ENCODE measurements at places on chromosomes 5 and 9.

GRCh38 chr9:76654575-76654974 lies 109.7 kb upstream of the PCA3 start:
- DNase-seq: no peak

GRCh38 chr5:80134876-80135275 lies 99.7 kb downstream of the THBS4 start:
- DNase-seq: no peak

DNA sequence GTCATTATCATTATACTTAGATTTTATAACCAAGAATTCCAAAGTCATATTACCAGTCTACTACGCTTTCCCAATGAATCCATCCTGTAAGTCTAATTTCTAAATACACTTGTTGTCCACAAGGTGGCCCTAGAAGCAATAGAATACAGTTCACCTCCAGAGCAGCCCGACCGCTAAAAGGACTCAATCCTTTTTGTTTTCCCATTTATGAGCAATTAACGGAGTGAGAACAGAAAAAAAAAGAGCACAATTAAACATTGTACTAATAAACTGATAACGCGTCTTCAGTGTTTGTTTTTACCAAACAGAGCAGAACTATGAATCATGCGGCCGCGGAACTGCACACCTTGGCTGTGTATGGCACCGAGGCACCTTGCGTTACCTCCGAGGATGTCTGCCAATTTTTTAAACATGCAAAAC lies 160.7 kb upstream of the DAPK1 start:
- DNase-seq: no peak

- DNase-seq: no peak
Measured at GRCh38 chr5:109387408-109387974, 22.3 kb downstream of the PJA2 start.

DNA sequence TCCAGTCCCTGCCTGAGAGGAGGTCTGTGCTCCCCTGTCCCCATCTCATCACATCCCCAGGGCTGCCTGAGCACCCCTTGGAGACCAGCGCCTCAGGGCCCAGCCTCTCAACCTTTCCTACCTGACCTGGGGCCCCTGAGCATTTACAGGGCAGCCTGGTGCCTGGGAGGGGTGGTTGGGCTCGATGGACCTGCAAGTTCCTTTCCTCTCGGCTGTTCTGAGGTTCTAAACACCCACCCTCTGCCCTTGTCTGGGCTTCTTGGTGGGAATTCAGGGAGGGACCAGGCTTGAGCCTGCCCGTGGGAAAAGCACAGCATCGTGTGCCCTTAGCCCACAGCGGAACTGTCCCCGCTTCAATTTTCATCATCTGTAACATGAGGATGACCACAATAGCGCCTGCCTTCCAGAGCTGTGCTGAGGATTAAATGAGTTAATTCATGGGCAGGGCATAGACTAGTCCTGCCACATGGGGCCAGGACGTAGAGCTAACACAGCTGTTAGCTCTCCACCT lies 91.0 kb upstream of the SH3PXD2B start:
- DNase-seq: no peak

DNA sequence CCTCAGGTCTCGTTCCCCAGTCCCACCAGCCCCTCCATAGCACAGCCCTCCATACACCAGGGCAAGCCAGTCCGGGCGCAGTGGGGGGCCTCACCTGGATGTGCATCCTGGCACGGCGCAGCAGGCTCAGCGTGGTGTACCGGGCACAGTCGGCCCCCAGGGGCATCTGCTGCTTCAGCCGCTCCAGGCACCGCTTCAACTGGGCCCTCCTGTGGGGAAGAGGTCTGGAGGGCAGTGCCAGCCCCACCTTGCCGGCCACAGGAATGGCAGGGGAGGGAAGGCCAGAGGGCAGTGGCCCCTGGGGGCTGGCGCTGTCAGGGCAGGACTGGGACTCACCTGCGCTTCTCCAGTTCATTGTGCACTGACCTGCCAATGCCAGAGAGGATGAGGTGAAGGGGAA lies 1.4 kb downstream of the MXD3 start:
- DNase-seq: no peak

DNA sequence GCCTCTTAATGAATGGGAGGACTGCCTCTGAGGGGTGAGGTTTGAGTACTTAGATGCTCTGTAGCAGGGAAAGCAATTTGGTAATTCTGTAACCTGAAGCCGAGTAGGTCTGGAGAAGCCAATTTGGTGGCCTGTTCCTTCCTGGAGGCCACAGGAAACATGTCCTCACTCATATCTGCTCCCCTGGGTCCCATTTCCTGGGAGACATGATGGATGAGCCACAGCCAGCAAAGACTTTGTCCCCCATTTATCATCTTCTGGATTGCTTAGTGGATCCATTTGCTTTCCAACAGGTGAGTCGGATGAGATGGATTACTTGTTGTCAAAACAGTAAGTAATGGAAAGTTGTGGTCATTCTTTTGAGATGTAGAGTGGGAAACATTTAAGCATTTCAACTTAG lies 99.8 kb upstream of the KLF9 start:
- DNase-seq: no peak

DNA sequence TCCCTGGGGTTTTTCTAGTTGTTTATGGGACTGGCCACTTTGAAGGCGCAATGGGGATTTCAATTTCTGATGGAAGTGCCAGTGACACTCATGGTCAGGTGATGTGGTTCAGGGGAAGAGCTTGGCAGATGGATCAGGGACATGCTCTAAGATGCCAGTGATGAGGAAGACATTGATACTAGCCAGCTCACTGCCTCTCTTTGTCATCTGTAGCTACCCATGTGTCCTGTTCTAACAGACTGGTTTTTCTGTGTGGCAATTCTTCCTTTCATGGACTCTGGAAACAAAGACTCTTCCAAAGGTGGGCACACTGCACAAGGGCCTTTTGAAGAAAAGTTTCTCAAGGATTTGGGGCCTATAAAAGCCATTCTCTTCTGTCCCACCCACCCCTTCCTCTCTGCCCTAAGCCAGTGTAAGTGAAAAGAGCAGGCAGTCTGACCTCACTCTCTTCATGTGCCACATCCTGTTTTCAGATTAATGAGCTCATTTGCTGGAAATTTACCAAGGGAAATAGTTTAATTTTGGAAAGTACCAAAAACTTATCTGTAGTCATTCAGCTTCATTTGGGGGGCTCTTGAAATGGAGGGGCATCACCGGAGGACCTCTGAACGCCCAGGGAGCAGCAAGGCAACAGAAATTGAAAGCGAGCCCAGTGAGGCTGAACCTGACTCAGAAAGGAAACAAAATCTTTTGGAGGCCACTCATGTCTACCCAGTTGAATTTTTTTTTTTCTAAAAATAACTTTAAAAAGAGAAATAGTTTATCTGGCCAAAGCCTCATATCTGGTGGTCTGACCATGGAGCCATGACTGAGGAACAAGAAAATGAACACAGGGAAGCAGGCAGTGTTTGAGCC lies 4.9 kb upstream of the TRAF1 start:
- DNase-seq: peak; percentile 60

- no peak for DNase-seq
Measured at GRCh38 chr5:6398570-6399230, 20.4 kb upstream of the MED10 start.

- no peak for DNase-seq
Measured at GRCh38 chr9:128024761-128025308, 42.3 kb downstream of the NAIF1 start.

DNA sequence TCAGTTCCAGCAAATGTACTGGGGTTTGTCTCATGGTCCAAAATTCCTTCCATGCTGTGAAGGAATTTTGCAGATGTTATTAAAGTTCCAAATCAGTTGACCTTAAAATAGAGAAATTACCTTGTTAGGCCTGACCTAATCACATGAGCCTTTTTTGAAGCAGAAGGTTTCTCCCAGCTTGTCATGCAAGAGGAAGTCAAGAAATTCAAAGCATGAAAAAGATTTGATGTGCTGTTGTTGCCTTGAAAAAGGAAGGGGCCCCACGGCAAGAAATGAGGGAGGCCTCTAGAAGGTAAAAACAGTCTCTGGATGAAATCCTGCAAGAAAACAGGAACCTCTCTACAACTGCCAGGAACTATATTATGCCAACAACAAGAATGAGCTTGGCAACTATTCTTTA lies 24.2 kb upstream of the HAPLN1 start:
- no peak for DNase-seq

GRCh38 chr5:35741126-35741716 lies 115.5 kb upstream of the IL7R start:
- DNase-seq: no peak

GRCh38 chr5:78300464-78301045 lies 6.1 kb upstream of the AP3B1 start:
- no peak for DNase-seq

DNA sequence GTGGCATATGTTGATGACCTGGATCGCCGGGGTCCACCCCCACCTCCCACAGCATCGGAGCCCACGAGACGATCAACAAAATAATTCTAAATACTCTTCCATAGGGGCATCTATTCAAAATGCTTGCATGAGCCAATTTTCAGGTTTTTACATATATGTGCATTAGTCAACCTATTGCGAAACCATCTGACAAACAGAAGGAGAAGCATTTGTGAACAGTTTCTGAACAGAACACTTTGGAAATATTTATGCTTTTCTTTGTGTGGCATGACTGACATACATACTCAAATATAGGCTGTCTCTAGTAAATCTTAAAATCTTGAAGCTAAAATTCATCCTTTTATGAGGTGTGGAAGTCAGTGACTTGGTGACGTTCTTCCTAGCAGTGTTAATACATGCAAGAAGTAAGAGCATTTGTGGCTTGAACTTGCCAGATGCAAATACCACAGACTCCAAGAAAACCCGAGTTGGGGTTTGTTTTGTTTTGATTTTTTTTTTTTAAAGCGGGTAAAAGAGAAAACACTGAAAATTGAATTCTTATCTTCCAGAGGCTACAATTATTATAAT lies 5.3 kb downstream of the GPR151 start:
- DNase-seq: no peak

DNA sequence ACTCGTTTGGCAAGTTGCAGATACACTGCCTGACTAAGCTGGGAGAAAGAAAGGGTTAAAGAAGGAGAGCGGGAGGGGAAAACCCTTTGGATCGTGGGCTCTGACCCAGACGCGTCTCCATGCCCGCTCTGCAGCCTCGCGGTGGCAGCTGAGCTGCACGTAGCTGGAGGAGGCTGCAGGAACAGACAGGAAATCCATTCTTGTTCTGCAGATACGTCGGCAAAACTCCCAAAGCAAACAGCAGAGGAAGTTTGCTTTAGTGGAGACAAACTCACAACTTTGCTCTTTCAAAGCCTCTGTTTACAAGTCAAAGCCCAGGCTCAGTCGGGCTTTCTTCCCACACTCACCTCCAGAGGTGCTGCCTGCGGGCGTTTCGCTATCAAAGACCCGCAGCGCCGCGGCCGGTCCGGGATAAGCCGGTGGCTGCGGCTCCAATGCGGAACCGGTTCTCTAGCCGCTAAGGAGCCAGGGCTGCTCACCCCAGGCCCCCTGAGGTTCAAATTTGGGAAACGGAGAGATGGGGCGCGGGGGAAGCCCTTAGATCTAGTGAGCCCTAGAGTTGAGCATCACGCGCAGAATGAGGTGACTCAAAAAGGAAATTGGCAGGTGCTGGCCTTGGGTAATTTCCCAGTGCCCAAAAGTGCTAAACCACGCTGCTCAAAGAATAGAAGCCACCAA lies 60.7 kb downstream of the MAT2B start:
- DNase-seq: no peak

- DNase-seq: no peak
Measured at GRCh38 chr5:35679357-35679756, 61.7 kb downstream of the SPEF2 start.

DNA sequence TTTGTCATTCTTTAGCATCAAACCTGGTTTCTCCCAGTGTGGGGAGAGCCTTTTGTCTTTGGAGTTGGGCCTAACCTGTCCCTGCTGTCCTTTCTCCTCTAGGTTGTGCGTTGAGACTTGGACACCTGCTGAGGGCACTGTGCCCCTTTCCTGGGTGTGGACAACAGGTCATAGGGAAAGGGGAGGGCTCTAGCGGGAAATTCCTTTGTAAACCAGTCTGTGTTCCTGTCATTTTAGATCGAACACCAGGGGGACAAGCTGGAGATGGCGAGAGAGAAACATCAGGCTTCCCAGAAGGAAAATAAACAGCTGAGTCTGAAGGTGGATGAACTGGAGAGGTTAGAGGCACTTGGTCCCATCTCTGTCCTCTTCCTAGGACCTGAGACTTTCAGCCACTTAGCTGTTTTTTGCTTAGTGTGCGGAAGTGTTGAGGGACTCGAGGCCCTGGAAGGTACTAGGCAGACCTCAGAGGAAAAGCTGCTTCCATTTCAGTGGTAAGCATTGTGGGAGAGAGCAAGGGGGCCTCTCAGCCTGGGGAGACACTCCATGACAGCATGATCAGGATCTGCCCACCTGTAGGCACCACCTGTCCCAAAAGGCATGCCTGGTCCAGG lies 8.6 kb upstream of the GLE1 start:
- DNase-seq: no peak

GRCh38 chr5:56535347-56535746 lies 280.0 kb upstream of the MAP3K1 start:
- no peak for DNase-seq

GRCh38 chr5:175121457-175121856 lies 322.5 kb downstream of the DRD1 start:
- no peak for DNase-seq

GRCh38 chr5:177448244-177448950 lies 1.8 kb downstream of the PRR7 start:
- DNase-seq: no peak

- no peak for DNase-seq
Measured at GRCh38 chr5:109743770-109744212, 54.1 kb downstream of the MAN2A1 start.

- no peak for DNase-seq
Measured at GRCh38 chr9:122444041-122444733, 33.5 kb downstream of the OR1J1 start.

- no peak for DNase-seq
Measured at GRCh38 chr5:175535796-175536195, 57.4 kb downstream of the SFXN1 start.

DNA sequence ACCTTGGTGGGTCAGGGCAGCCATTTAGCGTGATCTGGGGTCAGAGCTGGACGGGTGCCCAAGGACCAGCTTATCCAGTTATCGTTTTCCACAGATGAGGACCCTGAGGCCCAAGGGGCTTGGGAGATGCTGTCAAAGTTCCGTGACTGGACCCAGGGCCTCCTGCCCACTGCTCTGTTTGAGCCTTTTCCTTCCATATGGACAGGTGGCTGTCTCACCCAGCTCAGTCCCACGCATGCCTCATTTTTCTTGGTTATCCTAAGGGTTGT lies 56.5 kb downstream of the TRIP13 start:
- peak; percentile 42 for DNase-seq

GRCh38 chr5:39203275-39203922 lies 16.0 kb downstream of the FYB1 start:
- no peak for DNase-seq

DNA sequence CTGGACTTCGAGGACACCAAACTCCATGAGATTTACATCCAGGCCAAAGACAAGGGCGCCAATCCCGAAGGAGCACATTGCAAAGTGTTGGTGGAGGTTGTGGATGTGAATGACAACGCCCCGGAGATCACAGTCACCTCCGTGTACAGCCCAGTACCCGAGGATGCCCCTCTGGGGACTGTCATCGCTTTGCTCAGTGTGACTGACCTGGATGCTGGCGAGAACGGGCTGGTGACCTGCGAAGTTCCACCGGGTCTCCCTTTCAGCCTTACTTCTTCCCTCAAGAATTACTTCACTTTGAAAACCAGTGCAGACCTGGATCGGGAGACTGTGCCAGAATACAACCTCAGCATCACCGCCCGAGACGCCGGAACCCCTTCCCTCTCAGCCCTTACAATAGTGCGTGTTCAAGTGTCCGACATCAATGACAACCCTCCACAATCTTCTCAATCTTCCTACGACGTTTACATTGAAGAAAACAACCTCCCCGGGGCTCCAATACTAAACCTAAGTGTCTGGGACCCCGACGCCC lies 1.3 kb downstream of the PCDHGC3 start:
- DNase-seq: no peak
